ENCODE measurements at places on chromosomes 13 and 19.

- no peak for DNase-seq
Measured at GRCh38 chr19:5452594-5453565, 2.3 kb upstream of the ZNRF4 start.

- no peak for DNase-seq
Measured at GRCh38 chr19:46618670-46619231, 6.1 kb downstream of the PTGIR start.

- DNase-seq: peak; percentile 10
Measured at GRCh38 chr19:29454109-29454508, 71.7 kb upstream of the VSTM2B start.

- DNase-seq: no peak
Measured at GRCh38 chr19:40005691-40006272, 8.9 kb downstream of the ZNF546 start.

Measured in colonic mucosa (tissue), 4 donors.